ENCODE measurements at places on chromosomes 1 and 21.

DNA sequence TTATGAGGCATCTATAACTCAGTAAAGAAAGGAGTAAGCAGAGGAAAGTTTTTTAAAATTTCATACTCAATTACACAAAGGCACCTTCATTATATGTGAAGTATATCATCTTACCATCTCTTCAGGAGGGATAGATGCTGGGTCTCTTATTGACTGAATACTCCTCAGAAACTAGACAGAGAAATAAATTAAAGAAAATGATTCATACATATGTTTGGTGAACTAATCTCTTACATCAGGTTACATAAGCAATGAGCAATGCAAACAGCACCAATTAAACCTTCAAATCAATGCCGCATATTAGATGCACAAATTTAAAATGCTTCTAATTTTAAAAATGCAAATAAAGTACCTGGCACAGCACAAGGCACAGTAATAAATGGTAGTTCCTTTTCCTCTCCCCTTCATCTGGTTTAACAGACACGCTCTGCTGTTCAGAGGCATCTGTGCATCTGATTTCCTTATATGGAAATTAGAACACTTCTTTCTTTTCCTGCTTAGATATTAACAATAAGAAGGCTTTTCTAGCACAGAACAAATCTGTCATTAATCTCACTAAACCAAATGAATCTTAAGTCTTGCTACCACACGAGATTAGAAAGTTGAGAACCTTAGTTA, 20.0 kb downstream of the SCYL3 start:
- no peak for DNase-seq

DNA sequence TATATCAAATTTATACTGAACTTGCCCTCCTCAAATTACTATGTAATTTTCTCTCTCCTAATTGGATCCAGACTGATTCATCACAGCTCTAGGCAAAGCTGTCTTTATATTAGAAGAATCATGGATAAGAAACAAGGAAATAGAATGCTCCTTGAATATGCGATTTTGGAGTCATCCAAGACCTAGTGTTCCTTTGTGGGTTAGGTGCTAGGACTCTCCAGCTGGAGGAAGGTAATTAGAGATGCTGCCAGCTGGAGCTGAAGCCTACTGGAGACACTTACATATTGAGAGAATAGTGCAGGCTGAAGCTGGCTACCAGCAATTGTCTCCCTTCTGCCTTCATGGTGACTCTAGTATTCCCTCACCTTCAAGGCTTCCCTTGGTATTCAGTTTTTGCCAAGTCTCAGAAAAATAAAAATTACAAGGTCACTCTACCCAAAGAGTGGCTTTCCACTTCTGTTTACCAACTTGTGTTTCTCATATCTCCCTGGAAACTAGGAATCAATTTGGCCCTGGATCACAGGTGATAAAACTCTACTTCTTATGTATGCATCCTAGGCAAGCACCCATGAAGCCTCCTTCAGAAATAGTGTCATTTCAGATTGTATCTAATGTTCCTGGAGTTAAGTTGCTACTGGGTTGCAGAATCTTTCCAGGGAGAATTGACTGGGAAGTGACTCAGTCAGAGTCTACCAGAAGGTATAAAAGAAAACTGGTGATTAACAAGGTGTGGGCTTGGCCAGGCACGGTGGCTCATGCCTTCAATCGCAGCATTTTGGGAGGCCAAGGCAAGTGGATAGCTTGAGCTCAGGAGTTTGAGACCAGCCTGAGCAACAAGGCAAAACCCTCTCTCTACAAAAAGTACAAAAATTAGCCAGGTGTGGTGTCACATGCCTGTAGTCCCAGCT, 24.4 kb upstream of the DOCK7 start:
- DNase-seq, result no peak

- no peak for DNase-seq
These were observed 117.6 kb upstream of the CD34 start for GRCh38 chr1:208028526-208028925.

- no peak for DNase-seq
These were observed 8.8 kb downstream of the TNFRSF8 start for GRCh38 chr1:12071892-12072291.

DNA sequence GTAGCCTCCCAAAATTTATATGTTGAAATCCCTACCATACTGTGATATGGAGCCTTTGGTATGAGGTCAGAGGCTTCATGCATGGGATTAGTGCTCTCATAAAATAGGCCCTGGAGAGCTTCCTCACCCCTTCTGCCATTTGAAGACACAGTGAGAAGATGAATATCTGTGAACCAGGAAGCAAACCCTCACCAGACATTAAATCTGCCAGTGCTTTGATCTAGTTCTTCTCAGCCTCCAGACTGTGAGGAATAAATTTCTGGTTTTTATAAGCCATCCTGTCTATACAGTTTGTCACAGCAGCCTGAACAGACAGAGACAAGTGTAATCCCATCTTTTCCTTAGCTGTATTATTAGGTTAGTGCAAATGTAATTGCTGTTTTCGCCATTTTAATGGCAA, 88.4 kb downstream of the OLFML2B start:
- no peak for DNase-seq

DNA sequence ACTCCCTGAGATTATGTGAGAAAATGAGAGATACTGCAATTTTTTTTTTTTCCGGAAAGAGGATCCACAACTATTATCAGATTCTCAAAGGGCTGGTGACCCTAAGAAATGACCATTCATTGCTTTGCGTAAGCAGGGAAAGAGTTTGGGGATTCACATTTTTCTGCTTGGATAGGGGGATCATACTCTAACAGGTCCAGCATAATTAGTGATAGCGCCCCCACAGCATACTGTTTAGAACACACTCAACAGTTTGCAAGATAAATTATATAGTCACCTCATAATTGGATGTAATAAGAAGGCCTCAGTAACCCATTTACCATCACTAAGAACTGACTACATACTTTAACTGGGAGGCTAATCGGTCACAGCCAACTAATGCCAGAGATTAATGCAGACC, 1.9 kb downstream of the CCT3 start:
- DNase-seq, result no peak

DNA sequence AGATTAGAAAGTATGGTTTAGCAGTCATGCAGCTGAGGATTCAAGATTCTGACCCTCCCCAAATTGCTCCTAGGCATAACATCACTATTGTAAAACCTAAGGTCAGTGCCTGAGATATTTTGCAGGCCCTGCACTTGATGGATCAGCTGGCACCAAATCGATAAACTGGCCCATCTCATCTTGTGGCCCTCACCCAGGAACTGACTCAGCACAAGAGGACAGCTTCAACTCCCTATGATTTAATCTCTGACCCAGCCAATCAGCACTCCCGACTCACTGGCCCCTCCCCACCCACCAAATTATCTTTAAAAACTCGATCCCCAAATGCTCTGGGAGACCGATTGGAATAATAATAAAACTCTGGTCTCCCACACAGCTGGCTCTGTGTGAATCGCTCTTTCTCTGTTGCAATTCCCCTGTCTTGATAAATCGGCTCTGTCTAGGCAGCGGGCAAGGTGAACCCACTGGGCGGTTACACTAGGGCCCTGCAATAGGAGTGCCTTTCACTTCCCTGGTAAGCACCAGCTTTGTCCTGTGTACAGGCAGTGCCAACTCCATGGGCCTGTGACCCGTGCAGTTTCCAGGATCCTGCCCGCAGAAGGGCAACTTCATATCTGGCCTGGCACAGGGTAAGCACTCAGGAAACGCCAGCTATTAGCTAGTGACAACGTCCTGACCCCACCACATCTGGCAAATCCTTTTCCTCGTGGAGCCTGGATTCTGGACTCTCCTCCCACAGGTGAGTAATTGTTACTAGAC, 28.7 kb upstream of the SLC2A5 start:
- no peak for DNase-seq

GRCh38 chr1:165833358-165833757, 5.9 kb downstream of the UCK2 start:
- no peak for DNase-seq

GRCh38 chr1:110682898-110683297, 8.2 kb upstream of the KCNA3 start:
- no peak for DNase-seq

- DNase-seq, result peak; percentile 44
These were observed 122.8 kb upstream of the IVNS1ABP start for GRCh38 chr1:185439727-185440415.

- no peak for DNase-seq
These were observed 21.6 kb downstream of the MAPKAPK2 start for GRCh38 chr1:206706298-206706791.

GRCh38 chr1:66571789-66572188, 37.8 kb downstream of the SGIP1 start:
- DNase-seq, result no peak

GRCh38 chr1:30011970-30012369, 711.4 kb downstream of the MATN1 start:
- DNase-seq, result no peak

DNA sequence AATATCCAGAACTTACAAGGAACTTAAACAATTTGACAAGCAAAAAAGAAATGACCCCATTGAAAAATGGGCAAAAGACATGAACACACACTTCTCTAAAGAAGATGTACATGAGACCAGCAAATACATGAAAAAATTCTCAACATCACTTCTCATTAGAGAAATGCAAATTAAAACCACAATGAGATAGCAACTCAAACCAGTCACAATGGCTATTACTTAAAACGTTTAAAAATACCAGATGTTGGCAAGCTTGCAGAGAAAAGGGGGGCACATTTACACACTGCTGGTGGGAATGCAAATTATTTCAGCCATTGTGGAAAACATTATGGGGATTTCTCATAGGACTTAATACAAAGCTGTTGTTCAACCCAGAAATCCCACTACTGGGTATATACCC, 1634.0 kb downstream of the NCAM2 start:
- DNase-seq, result no peak

DNA sequence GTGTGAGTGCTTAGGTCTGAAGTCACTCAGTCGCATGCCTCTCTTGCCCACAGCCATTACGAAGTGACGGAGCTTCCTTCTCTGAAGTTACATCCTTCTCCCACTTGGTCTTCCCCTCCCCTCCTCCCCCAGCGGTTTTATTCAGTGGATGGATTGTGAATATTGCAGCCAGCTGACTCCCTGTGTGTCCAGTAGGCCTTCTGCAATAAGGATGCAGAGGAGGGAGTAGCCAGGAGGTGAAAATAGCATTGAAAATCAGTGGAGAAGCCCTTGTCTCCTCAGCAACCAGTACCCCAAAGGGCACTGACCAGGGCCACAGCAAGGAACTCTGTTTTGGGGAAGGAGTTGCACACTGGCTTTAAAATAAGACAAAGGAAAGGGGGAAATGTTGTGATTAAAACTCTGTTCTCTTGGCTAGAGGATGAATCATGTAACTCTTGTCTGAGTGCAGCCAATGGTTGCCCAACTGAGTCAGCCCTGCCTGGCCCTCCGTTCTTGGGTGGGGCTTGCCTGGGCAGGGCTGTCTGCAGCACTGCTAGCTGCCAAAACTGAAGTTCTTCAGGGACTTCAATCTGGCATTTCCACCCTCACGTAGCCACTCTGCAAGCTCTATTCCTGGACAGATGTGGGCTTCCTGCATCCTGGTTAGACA, 4.3 kb downstream of the S100A10 start:
- DNase-seq, result no peak

GRCh38 chr1:116945421-116945820, 35.7 kb downstream of the PTGFRN start:
- DNase-seq, result no peak

DNA sequence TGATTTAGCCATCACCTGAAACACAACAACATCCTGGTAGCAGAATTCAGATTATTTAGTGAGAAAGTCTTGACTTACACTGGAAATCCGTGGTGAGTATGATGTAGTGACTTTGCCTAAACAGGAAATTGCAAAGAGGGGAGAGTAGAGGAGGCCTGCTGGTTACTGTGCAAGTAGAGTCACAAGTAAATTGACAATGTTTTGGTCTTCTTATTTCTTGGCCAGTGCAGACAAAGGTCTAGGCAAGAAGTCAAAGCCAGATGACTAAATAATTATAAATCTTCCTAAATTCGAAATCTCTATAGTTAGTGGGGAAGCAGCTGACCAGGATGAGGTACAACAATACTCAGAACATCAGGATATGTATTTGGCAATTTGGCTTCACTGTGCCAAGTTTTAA, 159.5 kb upstream of the KCTD3 start:
- DNase-seq, result no peak

DNA sequence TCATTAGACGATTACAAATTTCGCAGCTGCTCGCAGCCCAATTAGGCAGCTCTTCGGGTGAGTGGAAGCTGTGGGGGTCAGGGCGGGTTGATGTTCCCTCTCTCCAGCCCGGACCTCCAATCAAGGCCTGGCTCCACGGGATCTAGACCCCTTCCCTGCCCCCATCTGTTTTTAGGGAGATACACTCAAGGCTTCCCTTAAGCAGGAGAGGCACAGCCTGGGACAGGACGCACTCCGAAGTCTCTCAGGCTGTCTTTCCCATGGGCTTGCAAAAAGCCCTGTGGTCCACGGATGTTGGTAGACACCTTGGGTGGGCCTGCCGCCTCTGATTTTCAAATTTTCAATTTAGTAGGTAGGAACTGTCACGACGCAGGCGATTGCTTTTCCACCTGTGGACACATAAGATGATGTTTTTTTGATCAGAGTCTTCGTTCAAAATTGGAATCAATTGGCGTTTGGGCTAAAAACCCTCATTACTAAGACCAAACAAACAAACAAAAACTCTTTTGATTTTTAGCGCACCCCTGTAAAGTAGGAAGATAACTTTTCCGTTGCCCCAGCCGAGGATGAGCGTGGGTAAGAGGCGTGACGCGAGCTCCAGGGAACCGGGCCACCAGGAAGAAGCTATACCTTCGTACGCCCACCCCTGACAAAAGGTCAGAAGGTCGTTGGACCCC, 2.5 kb upstream of the LHX8 start:
- DNase-seq, result no peak

GRCh38 chr1:164628772-164629171, 69.8 kb downstream of the PBX1 start:
- DNase-seq, result no peak

GRCh38 chr1:161072751-161073449, 3.2 kb upstream of the ARHGAP30 start:
- DNase-seq, result no peak

DNA sequence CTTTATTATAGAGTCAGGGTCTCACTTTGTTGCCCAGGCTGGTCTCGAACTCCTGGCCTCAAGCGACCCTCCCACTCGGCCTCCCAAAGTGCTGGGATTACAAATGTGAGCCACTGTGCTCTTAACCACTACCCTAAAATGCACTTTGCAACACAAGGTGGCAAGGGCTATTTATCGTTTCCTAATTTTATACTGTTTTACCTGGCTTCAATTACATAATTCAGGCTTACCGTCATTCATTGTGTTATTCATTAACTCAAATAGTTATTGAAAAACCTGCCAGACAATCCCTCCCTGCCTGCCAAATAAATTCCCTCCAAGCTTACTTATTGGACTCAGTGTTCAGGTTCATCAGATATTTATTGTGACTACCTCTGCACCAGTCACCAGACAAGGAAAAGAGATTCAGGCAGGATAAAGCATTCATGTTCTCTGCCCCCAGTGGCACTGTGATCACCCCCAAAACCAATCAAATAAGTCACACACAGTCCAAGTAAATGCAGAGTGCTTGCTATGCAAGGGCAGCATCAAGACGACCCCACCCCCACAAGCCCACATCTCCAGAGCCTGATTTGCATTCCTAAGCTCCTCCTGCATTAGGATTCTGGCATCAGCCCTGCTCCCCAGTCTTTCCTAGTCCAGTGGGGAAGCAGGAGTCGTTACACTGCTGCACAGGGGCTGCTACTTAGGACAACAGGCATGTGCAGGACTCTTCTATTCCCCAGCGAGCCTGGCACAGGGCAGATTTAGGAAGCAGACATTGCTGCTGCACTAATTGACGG, 8.1 kb downstream of the PAQR7 start:
- DNase-seq, result no peak

- no peak for DNase-seq
These were observed 28.0 kb upstream of the KAZN start for GRCh38 chr1:14570514-14570913.
